HL-60 (cell line): ENCODE measurements at places on chromosomes 12 and 14.

DNA sequence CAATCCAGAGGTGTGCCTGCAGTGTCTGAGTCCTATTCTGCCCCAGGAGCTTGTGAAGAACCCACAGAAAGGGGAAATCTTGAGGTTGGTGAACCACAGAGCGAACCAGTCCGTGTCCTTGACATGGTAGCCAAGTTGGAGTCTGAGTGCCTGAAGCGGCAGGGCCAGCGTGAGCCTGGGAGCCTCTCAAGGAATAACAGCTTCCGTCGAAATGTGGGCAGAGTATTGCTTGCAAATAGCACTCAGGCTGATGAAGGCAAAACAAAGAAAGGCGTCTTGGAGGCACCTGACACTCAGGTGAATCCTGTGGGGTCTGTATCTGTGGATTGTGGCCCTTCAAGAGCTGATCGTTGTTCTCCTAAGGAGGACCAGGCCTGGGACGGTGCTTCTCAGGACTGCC, 60.5 kb downstream of the ATG14 start:
- no peak for DNase-seq

GRCh38 chr12:1858456-1858855, 38.1 kb downstream of the LRTM2 start:
- DNase-seq, result no peak

GRCh38 chr14:104723651-104724406, at the start of gene ADSS1:
Gene ADSS1, plus strand, starts transcription at chr14:104724229. Its CDS starts 42 bp downstream, at chr14:104724271.
- peak; percentile 28 for DNase-seq

DNA sequence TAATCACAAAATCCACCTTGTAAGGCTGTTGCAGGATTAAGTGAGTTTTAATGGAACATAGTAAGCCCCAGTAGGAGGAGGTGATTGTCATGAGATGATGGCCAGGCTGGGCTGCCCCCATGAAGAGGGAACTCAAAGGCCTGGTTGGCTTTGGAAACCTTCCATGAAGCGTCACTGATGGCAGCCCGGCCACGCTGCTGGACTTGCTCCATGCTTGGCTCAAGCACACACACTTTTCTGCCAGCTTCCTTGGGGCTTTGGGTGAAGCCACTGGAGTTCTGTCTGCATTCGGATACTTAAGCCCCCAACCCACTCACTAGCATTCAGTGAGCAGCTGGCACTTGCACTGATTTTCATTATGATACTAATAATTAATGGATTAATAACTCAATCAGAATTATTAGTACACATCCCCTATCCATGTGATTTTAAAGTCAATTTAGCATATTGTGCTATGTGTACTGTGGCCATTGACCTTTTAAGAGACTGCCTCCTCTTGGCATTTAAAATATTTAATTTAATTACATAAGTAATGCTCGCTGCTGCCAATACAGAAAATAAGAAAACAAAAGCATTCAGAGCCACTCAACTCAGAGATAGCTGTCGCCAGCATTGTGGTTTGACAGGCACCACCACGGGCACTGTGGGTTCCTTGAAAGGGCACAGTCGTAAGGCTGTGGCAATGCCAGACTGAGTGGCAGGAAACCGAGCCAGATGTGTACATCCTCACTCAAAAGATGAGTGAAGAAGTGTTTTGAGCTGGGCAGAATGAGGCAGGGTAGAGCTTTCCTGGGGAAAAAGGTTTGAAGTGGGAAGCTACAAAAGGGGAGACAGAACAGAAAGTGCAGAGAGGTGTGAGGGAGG, 15.9 kb downstream of the KRT85 start:
- DNase-seq, result no peak

DNA sequence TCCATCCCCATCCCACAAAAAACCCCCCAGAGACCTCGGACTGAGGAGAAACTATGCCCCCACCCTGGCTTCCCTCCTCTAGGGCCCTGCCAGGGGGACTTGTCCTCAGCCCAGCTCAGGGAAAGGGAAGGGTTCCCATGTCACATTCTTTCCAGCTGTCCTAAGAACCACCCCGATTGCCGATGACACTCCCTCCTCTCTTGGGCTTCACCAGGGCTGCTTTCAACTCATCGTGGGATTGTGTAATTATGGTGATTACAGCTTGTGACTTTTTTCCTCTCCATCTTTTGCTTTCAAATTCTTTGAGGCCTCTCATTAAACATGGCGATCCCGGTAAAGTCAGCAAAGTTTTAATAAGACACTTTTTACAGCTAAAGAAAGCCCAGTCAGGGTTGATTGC, 344.0 kb downstream of the DPF3 start:
- DNase-seq, result no peak

DNA sequence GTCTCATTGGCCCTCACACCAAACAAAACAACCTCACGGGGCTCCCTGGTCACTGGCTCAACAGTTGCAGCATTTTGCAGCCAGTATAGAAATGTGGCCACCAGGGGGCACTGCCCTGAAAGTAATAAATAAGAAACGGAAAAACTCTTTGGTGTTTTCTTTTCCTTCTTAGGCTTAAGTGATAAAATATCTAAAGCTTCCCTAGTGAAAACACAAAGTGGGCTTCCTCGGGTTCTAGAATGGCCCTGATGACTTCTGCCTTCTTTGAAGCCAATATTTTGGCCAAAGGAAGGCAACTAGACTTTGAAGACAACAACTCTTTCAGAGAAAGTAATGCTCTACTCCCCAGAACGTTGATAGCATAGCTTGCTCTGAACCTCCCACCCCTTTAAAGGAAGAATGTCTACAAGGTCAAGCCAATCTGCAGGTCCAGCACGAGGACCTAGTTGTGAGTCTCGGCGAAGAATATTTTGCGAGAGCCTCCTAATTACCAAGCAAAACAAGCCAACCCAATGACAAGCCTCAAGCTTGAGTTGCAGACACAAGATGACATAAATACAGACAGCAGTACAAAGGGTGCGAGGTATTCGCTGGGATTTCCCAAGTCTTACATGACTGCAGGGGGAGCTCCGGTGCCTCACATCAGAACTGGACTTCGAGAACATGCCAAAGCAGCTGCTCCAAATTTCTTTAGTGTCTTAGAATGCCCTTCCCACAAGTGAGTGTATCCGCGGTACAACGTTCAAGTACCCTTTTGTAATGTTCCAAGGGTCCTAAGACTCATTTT, 2.6 kb downstream of the ITPK1 start:
- DNase-seq, result peak; percentile 69

DNA sequence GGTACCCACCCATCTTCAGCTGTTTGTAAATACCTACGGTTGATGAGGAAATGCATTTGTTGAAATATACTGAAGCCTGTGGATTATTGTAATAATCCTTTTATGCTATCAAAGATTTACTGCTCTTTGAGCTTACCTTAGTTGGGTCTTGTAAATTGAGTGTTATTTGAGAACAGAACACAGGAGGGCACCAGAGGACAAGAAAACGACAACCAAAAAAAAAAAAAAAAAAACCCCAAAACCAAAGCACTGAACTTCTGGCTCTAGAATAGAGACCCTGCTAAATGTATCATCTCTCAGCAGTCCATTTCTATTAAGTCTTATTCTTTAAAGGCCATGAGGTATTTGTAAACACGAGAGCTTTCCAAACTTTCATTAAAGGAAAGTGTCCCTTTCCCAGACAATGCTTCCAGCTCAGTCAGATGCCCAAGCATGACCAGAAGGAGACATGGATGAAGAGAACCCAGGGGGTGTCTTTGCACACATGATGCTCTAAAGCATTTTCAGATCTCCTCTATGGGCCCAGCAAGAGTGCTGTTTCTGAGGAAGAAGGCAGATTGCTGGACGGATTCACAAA, 763.9 kb downstream of the NRXN3 start:
- DNase-seq, result no peak

DNA sequence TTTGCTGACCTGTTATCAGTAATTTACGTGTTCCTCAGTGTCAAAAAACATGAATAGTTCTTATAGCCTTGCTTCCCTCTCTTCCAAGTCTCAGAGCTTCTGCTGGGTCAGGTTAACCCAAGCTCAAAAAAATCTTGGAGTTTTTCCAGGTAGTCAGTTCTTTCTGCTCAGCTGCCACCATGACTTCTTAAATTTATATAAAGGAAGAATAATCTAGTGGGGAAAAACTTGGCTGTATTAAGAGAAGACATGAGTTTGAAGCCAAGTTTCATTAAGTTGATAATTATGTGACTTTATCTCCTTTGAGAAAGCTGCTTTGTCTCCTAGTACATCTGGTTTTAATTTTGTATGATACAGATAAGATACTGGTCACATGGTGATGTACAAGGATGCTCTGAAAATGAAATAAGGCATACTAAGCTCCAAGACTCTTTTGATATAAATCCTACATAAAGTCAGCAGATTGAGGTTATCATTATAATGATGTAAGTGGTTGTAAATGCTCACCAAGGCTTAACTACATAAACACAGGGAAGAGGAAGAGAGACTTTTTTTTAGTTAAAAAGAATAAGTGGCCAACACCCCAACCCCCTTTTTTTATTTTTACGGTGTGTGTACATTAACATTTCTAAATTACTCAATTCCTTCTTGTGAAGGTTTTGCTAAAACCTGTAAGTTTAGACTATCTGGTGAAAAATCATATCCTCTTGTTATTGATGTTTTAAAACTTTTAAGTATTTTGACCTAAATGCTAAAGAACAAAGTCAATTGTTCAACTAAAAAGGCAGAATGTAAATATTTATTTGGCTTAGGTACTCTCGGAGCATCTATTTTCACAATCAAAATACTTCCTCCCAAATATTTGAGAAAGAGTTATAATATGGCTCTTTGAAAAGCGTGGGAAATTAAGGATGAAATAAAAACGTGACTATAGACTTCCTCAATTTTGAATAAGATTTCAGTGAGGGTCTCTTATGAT, 84.1 kb upstream of the SLC38A2 start:
- DNase-seq, result no peak

- no peak for DNase-seq
Observed at GRCh38 chr12:3200032-3200617, 122.9 kb downstream of the TSPAN9 start.

DNA sequence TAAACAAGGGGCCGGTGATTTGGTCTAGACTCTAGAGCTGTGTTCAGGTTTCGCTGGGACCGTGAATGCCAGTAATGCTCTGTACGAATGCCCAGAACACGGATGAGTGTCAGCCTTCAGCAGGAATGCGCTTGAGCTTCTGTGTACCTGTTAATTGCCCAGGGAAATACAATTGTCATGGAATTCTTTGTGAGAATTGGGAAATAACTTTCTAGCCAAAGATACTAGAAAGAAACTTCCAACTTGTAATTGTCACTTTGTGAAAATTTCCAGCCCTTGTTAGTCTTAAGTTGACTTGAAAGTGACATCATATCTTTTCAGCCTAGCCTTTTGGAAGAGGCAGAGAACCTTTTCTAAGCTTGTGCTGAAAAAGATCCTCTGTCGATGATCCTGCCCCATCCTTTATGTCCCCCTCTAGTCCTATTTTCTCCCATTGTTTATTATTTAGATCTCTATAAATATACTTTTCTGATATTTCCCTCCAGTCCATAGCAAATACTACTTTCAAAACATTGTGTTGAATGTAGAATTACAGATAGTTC, 2.7 kb downstream of the CHST11 start:
- DNase-seq, result no peak

DNA sequence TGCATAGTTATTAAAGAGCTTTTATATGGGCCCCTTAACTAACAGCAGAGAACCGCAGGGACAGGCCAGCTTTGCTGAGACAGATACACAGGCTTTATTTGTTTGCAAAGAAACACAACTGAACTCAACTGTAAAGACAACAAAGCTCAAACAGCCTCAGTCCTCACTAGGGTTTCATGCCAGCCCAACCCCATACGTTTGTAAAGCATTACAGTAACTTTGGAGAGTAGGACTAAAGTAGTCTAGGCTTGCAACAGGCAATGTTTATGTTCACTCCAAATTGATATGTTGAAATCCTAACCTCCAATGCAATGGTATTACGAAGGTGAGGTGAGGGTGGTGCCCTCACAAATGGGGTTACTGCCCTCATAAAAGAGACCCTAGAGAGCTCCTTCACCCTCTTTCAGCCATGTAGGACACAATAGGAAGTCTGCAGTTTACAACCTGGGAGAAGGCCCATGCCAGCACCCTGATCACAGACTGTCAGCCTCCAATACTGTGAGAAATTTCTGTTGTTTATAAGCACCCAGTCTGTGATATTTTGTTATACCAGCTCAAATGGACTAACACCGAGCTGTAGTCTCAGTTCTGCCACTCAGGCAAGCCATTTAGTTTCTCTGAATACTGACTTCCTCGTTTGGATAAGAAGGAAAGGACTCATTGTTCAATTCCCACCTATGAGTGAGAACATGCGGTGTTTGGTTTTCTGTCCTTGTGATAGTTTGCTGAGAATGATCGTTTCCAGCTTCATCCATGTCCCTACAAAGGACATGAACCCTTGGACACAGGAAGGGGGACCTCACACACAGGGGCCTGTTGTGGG, 35.2 kb downstream of the PPM1H start:
- no peak for DNase-seq

GRCh38 chr12:32420356-32420755, 21.0 kb downstream of the FGD4 start:
- no peak for DNase-seq
